ENCODE measurements at places on chromosomes 7 and 10.

DNA sequence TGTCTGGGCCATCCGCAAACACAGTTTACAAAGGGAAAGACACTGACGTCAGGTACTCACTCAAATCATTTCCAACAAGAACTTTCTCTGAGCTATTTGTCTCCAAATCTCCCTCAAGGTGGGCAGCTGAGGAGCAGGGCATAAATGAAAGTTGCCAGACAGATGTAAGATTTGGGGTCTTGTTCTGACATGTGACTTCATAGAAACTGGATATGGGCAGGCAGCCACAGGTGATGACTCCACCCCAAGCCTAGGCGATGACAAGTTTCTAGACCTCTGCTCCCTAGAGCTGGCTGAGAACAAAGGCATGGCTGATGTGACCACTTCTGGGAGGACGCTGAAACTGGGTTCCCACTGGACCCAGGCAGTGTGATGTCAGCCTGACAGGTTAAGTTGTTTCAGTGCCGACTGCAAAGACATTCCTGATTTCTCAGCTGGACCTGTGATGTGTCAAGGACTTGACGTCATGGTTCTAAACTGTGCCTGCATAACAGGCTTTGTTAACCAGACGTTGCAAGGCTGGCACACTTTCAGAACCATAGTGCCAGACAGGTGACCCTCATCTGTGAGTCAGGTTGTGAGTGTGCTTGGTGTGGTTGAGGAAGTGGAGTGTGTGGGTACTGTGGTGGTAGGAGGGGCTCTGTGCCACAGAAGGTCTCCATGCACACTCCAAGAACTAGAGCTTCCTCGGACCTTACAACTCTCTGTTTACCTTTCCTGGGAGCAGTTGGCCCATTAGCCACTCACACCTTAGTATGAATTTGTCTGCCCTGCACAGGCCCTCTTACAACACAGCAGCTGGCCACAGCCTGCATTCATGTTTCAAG lies 39.9 kb upstream of the EBF3 start:
- no peak for DNase-seq

DNA sequence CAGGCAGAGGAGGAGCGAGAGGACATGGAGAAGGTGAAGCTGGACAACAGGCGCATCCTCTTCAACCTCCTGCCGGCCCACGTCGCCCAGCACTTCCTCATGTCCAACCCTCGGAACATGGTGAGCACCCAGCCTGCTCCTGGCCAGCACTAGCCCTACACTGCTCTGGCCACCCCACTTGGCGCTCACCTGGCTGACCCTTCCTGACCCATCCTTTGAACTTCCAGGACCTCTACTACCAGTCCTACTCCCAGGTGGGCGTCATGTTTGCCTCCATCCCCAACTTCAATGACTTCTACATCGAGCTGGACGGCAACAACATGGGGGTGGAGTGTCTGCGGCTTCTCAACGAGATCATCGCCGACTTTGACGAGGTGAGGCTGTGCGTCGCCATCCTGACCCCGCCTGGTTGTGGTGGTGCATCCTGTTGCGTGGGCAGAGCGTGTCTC lies 129.2 kb downstream of the ADCY1 start:
- no peak for DNase-seq

- peak; percentile 74 for DNase-seq
Measured at GRCh38 chr10:35127289-35127891, 744 bp downstream of the CREM start.

DNA sequence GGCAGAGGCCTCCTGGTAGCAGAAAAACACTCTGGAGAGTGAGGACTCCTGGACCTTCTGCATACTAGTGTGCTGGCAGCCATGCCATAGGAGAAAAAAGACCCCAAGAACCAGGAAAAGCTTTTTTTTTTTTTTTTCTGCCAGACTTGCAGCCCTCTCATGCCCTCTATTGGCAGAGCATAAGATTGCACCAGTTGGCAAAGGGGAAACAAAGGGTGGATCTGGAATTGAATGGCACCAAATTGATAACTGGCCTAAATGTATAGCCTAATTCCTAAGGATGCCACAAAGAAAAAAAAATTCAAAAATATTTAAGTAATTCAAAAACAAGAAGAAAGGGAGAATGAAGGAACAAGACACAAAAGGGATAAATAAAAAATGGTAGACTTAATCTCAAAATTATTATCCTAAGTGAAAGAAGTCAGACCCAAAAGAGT lies 112.5 kb upstream of the GHITM start:
- peak; percentile 35 for DNase-seq

DNA sequence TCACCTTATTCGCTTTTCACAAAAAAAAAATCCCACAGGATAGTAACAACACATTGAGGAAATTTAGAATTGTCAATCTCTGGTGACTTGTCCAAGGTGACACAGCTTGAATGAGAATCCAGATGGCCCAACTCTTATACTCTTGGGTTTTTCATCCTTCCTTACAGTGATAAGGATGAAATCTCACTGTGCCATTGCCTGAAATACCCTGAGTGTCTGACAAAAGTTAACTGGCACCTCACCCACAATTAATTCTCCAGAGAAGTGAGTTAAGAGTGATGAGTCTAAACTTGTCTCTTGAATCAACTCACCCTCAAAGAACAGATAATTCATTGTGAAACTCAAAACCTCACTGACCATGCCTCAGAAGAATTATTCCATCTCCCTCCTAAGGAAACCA lies 18.9 kb downstream of the CHRM2 start:
- no peak for DNase-seq

- no peak for DNase-seq
Measured at GRCh38 chr7:116772926-116773749, 89.2 kb upstream of the CAPZA2 start.

- DNase-seq = no peak
Measured at GRCh38 chr10:122484276-122485060, 23.1 kb downstream of the HTRA1 start.

- peak; percentile 30 for DNase-seq
Measured at GRCh38 chr10:11284291-11285085, 266.8 kb downstream of the CELF2 start.

DNA sequence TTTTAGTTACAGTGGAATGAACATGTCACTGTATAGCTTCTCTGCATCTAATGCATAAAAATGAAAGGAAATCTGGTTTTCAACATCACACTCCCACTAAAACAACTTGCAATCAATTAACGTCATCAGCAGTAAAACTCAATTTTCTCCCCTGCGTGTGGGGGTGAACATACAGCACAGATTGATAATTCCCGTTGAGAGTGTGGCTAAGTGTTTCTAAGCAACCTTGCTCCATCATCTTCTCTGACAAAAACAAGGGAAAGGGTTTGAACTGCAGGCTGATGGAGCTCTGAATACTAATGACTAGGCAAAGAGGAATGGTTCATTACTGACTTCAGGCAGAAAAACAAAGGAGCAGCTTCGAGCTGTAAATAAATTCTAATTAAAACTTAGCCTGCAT lies 238.3 kb downstream of the PARD3 start:
- DNase-seq = no peak

DNA sequence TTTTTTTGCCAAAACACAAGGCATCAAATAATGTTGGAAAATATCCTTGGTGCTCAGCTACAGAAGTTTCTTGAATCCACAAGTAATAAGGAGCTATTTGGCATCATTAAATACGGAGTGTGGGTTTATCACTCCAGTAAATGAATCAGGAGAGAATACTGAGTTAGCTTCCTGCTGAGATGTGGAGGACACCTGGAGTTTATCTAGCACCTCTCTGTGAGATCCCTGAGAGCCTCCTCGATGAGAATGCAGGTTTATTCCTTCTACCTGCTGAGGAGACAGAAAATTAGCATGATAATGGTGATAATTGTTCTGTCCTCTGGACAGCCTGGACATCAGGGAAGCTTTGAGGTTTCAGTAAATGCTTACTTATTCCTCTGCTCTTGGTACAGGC lies 40.5 kb downstream of the NRG3 start:
- no peak for DNase-seq

- no peak for DNase-seq
Measured at GRCh38 chr7:4786015-4786414, 10.6 kb downstream of the AP5Z1 start.

DNA sequence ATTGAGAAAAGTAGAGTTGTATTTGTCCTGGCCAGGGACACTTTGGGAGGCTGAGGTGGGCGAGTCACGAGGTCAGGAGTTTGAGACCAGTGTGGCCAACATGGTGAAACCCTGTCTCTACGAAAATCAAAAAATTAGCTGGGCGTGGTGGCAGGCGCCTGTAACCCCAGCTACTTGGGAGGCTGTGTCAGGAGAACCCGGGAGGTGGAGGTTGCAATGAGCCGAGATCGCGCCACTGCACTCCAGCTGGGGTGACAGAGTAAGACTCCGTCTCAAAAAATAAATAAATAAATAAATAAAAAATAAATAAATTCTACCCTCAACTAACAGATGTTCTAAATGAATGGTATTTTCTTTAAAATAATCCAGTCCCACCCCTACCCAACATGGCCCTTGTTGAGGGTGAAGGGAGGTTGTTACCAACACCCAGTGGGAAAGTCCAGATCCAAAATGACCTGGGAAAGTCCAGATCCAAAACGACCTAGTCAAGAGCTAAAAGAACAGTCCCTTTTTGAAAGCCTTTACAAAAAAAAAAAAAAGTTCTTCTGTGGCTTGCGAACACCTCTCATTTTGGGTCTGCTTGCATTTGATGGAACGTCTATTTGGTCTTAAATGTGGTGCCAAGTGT lies 16.0 kb downstream of the MXI1 start:
- DNase-seq = no peak

- DNase-seq = peak; percentile 1
Measured at GRCh38 chr7:57308631-57309408, 141.2 kb upstream of the ZNF716 start.

- peak; percentile 39 for DNase-seq
Measured at GRCh38 chr7:3673524-3673923, 372.5 kb downstream of the SDK1 start.

- DNase-seq = no peak
Measured at GRCh38 chr7:105391429-105391828, 2.7 kb upstream of the SRPK2 start.

DNA sequence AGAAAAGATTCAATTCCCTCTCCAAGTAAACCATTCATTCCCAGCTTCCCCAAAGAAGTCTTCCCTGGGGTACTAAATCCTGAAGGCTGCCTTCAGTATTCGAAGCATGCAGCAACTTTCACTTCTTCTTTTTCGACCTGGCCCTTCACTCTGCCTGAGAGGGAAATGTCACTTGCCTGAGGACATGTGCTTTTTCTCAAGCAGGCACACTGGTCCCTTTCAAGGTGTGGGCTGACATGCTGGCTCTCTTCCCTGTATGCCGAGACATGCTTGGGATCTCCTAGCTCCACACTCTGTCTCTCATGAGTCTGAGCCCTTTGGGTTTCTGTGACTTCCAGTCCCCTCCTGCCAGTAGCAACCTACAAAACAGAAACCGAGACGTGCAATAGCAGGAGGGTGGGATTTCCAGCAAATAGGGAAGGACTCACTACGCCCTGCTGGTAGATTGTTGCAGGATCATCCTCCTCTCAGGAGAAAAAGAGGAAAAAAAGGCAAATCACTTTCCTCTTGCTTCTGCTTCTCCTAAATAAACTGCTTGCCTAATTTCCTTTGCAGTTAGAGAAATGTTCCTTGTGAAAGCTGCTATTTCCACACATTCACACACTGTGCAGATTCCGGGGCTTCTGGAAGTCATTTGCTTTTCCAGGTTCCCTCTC lies 33.5 kb downstream of the FIGNL1 start:
- no peak for DNase-seq

DNA sequence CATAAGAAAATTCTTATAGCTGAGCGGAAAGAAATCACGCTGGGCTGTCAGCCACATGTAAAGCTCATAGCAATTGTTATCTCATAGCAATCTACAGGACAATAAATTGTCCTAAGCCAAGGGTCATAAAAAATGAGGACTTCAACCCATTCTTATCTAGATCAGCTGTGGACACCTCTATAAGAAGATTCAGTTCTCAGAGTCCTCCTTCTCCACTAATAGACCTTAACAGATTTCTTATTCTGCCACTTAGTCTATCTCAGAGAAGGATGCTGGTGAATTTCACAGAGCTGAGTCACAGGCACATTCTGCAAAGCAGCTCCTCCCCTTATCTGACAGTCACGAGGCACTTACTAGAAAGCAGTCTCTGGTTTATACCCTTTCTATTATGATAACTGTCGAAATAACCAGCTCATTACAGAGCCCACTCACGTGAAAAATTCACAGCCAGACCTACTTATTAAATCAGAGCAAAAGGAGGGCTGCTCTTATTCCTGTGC lies 185.3 kb upstream of the PCLO start:
- no peak for DNase-seq
